H4 (cell line): ENCODE measurements at places on chromosomes 7 and 10. TPM values are rescaled to one million over a fixed set of nuclear protein-coding genes. Genes with fewer than 3 reads are reported as not detected.

GRCh38 chr7:36708767-36709166, 15.5 kb downstream of the AOAH start:
- DNase-seq = no peak

VSTM4 gene
- total RNA-seq = 0.23 and 0.29 TPM in 2 replicates

- no peak for DNase-seq
Observed at GRCh38 chr10:11758527-11759236, 16.5 kb downstream of the ECHDC3 start.

RET gene
- 0.04 TPM in 1 of 2 replicates, not detected in the other for total RNA-seq

ZNF425 gene
- total RNA-seq = 0.88 and 1.7 TPM in 2 replicates

- no peak for DNase-seq
Observed at GRCh38 chr10:103500481-103500880, 7.0 kb downstream of the NEURL1 start.

GRCh38 chr7:84149573-84149972, 45.0 kb downstream of the SEMA3A start:
- no peak for DNase-seq

- DNase-seq = no peak
Observed at GRCh38 chr7:15995027-15995426, 308.5 kb upstream of the MEOX2 start.

A1CF gene
- 0.10 TPM in 1 of 2 replicates, not detected in the other for total RNA-seq

- DNase-seq = no peak
Observed at GRCh38 chr10:28385748-28386502, 83.1 kb upstream of the MPP7 start.

- no peak for DNase-seq
Observed at GRCh38 chr10:128102480-128103228, 23.6 kb downstream of the MKI67 start.

DNA sequence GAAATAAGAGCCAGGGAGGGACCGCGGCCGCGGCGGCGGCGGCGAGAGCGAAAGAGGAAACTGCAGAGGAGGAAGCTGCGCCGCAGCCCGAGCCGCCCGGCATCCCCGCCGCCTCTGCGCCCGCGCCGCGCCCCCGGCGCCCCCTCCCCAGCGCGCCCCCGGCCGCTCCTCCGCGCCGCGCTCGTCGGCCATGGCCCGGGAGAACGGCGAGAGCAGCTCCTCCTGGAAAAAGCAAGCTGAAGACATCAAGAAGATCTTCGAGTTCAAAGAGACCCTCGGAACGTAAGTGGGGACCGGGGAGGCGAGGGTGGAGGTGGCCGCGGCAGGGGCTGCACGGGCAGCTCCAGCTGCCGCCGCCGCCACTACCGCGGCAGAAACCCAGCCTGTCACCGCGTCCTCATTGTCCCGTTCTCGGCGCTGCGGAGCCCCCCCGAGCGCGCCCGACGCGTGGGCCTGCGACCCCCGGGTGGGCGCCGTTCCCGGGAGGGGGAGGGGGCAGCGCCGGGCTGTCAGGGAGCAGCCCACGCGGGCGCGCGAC, 351 bp downstream of the CAMK1D start:
- DNase-seq = no peak

DNA sequence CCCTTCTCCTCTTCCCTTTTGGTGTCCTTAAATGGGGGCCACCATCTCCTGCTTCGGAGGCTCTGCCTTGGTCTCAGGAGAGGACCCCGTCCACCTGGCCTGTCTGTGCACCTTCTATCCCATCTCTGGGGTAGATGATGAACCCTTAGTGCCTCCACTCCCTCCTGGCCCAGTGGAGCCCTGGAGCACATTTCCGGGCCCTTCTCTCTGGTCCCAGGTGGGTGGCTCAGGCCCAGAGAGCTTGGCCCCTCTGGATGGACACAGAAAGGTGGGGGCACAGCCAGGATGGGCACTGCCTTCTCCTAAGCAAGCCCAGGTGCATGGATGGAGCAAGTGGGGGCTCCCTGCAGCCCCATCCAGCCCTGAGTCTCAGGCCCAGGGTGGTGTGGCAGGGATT, 121.4 kb upstream of the RET start:
- no peak for DNase-seq

APBB1IP gene
- total RNA-seq = not detected in 2 replicates

- DNase-seq = no peak
Observed at GRCh38 chr7:78284945-78285344, 486.4 kb downstream of the PHTF2 start.

IPMK gene
- 4.9 and 7.8 TPM in 2 replicates for total RNA-seq

POU6F2 gene
- total RNA-seq = 0.35 and 0.41 TPM in 2 replicates

DNA sequence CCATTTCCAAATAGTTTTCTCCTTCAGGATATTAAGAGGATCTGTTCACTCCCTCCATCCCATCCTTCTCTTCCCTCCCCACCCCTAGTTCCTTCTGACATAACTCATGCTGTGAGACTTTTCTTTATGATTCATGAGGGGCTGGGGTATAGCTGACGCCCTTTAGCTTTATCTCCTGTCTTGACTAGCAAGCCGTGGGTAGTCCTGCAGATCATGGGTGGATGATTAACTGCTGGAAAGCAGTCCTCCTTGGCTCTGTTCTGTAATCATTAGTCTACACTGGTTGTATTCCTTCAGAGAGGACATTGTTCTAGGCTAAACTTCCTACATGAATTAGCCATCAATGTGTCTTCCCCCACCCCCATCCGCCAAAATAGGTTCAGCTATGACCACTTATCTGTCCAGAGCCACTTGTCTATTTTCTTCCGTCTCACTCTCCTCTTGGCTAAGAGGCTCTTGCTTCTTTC, 135.4 kb downstream of the LRRC4 start:
- DNase-seq = no peak

DNA sequence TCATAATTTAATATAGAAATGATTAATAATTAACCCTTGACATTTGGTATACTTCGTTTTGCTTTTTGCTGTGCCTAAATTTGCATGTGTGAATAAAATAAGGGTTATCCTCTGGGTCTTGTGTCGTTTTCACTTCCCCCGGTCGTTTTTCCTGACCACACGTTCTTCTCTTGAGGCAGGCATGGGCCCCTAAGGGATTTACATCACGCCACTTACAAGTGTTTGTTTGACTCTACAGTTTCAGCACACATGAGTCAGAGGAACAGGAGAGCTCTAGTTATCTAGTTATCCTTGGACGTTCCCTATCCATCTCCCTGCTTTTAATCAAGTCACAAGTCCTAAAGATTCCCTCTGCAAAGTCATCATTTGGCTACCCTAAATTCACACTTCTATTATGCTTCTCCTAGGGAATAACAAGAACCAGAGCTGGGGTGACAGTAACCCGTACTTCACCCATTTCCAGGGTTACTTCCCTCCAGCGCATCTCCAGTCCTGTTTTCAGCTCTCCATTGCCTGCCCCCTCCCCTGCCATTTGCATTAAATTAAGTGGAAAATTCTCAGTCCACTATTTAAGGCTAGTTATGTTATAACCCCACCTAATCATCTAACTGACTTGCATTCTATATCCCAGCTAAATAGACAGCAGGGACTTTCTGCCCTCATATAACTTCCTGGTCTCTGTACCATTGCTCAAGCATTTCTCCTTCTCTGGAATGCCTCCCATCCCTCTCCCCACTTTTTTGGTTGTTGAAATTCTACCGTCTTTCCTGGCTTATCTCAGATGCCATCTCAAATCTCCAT, 206.9 kb downstream of the PTEN start:
- no peak for DNase-seq

GRB10 gene
- 47.3 and 50.3 TPM in 2 replicates for total RNA-seq

DNA sequence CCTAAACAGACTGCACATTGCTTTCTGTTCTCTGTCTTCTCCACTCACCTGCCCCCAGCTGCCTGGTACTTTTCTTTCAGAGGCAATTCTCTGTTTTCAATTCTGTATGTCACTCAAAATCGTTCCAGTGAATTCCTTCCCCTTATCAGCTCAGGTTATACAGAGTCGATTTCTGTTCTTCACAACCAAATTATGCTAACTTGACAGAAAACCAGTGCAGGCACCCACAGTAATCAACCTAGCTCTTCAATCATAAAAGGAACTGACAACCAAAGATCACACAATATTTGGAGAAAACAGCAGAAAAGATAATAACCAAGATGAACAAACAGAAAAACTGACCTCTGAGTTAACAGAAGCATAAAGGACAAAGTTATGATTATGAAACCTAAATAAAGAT, 303.3 kb upstream of the PHYHIPL start:
- no peak for DNase-seq

DNA sequence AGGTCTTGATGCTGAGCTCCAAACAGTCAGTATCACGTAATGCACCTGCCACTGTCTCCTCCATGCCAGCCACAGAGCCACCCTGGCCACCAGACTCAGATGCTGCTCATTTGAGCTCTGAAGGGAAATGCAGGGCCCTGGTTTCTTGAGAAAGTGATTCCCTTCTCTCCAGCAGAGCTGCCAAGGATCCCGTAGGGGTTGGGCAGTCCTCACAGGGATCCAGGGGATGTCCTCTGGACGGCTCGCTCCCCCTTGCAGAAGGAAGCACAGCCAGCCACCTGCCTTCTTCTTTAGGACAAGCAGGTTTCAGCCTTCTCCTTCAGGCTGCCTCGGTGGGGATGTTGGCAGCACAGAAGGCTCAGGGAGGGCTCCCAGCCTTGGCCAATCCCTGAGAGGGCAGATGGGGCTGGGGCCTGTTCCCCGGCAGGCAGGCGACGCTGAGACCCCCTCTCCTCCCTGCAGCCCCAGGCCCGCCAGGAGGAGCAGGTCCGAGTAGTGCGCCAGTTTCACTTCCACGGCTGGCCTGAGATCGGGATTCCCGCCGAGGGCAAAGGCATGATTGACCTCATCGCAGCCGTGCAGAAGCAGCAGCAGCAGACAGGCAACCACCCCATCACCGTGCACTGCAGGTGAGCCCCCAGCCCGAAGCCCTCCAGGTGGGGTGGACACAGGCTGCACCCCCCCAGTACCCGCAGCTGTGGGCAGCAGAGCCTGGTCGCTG, 48.9 kb downstream of the MKI67 start:
- DNase-seq = no peak

GRCh38 chr7:108286290-108286904, 156.2 kb upstream of the LAMB4 start:
- DNase-seq = no peak

GRCh38 chr10:86355571-86356038, 11.0 kb downstream of the GRID1 start:
- no peak for DNase-seq

PLEKHS1 gene
- 0.80 and 1.5 TPM in 2 replicates for total RNA-seq

DNA sequence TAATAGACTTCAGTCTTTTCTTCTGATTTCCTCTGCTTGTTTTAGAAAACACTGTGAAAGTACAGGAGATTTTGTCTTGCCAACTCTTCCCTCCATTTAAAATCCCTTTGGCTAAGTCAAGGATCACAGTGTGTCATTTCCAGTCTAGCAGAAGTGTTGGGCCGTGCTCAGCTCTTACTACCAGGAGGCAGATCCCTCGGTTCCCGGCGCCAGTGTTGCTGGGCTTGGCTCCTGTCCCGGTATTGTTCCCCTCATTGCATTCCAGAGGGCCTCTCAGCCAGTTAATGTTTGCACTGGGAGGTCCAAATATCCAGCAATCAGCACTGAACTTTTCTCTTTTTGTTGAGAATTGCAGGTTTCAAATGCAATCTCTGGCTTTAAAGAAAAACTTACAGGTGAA, 612.1 kb upstream of the MGMT start:
- peak; percentile 59 for DNase-seq

DNA sequence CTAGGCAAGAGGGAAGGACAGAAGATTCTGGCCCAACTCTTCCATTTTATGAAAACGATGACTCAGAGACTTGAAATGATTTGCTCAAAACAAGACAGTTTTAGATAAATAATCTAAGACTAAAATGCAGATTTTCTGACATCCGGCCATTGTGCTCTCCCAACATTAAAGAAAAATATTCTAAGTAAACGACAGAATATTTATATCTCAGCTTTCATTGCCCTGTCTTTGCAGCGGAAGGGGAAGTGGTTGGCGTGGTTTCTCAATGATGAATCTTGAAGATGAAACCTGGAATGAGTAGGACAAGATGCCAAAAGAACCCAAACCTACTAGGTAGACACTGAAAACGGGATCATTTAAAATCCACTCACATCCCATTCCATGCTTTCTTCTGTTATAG, 28.9 kb upstream of the NPY start:
- no peak for DNase-seq

SLC26A5 gene
- total RNA-seq = not detected in 2 replicates

- DNase-seq = peak; percentile 38
Observed at GRCh38 chr10:99548041-99548530, 15.3 kb downstream of the NKX2-3 start.

DNAJB9 gene
- 17.4 and 20.9 TPM in 2 replicates for total RNA-seq

DNA sequence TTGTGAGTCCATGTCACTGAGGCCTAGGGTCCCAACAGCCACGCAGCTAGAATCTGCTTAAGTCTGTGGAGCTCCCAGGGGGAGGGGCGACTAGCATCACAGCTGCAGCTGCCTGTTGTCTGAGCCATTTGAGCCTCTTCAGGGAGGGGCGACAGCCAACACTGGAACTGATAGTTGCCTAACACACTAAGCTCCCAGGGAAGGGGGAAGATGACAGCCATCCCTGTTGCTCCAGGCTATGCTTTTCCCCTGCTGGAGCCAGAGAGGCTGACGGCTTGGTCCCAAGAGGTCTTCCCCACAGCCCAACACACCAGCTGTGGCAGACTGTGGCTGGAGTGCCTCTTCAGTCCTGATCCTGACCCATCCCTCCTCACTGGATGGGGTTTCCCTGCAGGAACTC, 817.5 kb downstream of the NXPH1 start:
- peak; percentile 31 for DNase-seq

DNA sequence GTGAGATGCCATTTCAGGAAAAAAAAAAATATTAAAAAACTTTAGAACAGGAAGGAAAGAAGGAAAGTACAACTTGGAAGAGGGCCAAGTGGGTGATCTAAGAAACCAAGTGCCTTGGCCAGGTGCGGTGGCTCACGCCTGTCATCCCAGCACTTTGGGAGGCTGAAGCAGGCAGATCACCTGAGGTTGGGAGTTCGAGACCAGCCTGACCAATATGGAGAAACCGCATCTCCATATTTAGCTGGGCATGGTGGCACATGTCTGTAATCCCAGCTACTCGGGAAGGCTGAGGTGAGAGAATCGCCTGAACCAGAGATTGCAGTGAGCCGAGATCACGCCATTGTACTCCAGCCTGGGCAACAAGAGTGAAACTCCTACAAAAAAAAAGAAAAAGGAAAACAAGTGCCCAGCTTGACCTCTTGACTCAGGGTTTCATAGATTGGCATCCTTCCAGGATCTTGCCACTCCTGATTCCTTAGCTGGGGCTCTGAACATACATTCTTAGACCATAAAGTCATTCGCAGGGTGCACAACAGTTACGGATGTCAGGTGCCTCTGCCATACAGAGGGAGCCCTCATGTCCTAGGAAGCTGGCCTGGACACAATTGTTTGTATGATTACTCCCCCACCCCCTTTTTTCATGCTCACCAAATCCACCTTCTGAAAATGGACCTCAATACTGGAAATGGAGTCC, 2.1 kb upstream of the GUSB start:
- no peak for DNase-seq

- no peak for DNase-seq
Observed at GRCh38 chr10:22599636-22600228, 114.6 kb downstream of the PIP4K2A start.

FGL2 gene
- total RNA-seq = not detected in 2 replicates

GRCh38 chr7:128172151-128172550, 68.9 kb upstream of the LEP start:
- no peak for DNase-seq

SPDYE5 gene
- total RNA-seq = not detected in 2 replicates
